ENCODE measurements at places on chromosomes 2 and 18.

- DNase-seq = no peak
Measured at GRCh38 chr2:215328066-215328465, 16.2 kb downstream of the ATIC start.

DNA sequence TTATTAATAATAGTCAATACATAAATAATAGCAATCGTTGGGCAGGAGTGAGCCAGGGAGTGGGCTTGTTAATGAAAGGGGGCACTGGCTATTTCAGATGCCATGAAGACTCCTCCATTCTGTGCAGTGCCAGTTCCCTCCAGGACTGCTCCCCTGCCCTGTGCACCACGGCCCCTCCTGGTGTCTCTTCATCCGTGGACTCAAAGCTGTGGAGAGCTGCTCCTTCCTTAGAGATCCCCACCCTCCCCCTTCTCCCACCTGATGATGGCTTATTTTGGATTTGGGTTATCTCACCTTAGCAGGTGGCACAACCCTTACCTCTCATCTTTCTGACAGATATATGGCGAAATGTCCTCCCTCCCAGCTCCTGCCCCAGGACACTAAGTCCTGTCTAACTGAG, 3.1 kb upstream of the CELF4 start:
- no peak for DNase-seq

DNA sequence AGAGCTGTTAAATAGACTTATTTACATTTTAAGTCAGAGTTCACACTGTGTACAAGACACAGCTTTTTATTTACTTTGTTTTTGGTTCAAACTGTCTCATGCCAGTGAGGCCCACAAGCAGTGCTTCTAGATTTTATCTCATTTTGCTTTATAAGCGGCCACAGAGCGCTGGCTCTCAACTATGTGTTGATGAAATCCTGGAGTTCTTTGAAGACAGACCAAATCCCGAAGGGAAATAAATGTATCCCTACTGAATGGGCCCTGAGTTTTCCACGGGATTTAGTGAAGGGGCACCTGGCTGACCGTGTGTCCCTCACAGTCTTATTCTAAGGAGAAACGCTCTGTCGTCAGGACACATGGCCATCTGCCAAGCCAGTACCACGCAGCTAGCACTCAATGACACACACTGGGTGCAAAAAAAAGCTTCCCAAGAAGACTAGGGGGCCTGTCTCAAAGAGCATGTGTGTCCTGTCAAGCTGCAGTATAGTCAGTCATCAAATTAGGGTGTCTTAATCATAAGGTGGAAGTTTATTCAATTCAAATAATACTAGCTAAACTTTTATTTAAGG, 23.4 kb downstream of the LYPD1 start:
- DNase-seq = no peak

- DNase-seq = peak; percentile 78
Measured at GRCh38 chr2:237122214-237122666, 36.6 kb downstream of the COPS8 start.

- DNase-seq = no peak
Measured at GRCh38 chr2:75729861-75730260, 19.1 kb upstream of the GCFC2 start.

DNA sequence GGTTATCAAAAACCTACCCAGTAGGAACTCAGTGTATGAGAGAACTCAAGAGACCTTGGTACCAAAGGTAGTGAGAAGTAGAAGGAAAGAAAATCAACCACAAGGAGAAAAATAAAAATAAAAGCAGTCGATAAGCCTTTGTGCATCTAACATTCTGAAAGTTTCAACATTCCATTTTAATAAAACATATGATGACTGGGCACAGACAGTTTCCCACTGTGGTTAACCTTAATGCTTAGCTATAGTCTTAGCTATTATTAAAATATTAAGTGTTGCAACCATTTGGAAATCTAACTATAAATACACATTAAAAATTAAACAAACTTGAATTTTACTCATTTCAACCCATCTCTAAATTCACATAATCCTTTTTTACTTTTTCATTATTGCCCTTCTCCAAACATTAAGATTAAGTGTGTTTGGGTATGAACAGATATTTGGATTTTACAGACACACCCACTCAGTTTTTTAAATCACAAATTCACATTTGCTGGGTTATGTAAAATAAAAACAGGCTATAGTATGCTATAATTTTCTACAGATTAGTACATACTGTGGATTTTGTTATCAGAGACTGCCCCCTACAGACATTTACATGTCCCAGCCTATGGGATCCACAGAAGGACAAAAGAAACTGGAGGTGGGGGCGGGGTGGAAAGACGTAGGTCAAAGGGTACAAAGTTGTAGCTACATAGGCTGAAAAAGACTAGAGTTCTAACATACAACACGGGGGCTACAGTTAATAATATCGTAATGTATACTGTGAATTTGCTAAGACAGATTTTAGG, 32.8 kb downstream of the SRBD1 start:
- no peak for DNase-seq

DNA sequence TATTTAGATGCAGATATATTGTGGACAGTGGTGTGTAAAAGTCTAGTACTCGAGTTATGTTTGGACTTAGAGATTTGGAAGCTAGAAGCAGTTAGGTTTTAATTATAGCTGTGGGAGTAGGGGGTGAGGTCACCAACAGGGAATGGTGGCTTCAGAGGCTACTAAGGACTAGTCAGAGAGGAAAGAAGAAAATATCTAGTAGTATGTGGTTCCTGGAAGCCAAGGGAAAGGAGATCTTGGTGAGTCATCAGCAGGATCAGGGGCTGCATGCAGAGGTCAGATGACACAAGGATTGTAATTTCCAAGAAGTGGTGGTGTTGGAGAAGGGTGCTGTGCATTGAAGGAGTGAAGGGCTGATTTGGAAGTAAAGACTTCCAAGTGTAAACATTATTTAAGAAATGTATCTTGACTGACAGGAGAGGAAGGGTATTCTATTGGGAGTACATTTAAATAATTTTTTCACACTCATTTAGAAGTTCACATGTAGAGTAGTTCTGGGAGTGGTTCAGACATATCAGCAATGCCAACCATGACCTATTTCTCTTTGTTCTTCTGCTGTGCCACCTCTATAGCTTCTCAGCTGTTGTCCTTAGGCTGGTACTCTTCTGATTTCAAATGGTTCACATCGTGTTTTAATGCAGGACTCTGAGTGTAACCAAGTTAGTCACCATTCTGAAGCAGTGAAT, 59.1 kb downstream of the ACSL3 start:
- DNase-seq = no peak

- no peak for DNase-seq
Measured at GRCh38 chr2:67416136-67416535, 19.0 kb downstream of the ETAA1 start.

DNA sequence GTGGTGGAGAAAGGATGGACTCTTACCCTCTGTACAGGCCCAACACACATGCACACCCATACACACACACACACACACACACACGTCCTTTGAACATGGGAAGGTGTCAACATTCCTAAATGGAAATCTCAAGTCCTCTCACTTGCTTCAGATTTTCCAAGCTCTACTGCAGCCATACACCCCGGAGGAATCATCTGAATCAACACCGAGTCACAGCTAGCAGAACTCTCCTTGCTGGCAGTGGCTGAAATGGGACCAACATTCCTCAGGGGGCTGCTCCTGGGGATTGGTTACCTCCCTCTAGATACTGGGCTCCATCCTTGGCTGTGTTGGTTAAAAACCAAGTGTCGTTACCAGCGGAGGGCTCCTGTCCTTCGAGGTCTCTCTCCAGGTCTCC, 112.7 kb downstream of the BCL11A start:
- no peak for DNase-seq

DNA sequence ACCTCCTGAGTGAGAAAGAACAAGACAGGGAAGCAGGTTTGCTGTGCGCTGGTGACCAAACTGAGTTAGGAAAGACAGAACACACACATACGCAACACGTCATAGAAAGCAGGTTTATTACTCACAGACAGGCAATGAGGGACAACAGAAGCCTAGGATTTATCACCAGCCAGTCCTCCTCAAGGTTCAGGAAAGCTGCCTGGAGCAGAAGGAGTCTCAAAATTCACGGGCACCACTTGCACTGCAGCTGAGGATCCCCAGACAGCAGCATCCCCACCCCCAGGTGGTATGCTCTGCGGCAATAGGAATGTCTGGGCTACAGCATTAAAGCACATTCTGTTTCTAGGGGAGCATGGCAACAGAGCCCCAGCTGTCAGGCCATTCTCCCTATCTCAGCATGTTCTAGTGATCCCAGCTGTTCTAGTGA, 284.4 kb upstream of the RGPD4 start:
- DNase-seq = no peak

DNA sequence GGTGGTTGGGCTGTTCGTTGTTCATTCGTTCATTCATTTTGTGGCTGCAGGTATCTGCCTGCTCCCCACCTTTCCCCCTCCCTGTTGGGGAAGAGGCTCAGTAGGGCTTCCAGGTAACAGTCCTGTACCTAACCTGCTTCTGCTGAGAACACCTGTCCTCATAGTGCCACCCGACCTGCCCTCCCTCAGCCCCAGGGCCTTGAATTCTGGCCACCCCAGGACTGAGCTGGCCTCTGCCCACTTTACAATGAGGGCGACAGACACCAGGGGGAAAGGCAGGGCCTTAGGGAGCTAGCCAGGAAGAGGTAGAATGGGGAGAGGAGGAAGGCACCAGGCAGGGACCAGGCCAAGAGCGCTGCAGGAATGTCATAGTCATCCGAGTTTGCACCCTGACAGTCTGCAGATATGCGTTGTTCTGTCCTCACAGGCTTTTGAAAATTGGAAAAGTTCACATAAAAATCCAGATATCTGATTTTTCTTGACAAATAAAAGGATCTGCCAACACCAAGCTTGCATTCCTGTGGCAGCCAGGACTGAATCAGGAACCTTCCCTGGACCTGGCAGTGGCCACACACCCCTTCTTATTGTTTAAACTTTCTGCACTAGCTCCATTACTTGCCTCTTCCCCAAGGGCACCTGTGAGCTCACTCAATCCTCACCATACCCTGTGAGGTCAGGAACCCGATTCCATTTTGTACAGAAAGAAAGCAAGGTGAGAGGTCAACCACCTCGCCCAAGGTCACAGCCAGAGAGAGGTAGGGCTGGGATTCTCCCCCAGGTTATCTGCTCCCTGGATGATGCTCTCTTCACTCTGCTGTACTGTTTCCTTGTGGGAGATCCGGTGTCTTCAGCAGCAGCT, 35.3 kb upstream of the MRPL33 start:
- no peak for DNase-seq

- no peak for DNase-seq
Measured at GRCh38 chr18:29226213-29226612, 1049.3 kb upstream of the CDH2 start.

DNA sequence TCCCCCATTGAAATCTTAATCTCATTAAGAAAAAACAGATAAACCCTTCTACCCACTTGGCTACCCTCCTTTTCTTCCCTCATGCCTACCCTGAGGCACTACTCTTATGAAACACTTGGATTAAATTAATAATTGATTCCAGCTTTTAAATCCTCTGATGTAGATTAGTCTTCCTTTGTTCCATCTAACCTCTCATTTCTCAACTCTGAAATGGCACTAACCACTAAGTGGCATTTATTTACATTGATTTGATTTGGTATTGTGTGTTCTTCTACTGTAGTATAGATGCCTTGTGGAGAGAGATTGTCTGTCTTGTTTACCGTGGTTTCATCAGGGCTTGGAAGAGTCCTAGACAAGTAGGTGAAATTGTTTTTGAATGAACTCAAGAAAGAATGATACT, 26.7 kb downstream of the ITGA4 start:
- DNase-seq = no peak

DNA sequence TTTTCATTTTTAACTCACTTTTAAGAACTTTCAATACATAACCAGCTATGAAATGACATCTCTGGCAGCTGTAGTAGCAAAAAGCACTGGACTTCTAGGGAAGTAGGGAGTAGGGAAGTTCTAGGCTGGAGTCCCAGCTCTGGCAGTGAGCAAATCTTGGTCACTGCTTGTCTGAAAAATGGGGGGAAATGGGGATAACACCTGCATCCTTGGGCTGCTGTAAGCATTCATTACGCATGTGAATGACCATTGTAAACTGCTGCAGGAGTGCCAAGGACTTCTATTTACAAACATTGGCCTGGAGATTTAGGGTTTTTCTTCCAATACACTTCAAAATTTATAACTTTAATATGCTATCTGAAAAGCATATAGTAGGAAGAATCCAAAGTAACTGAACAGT, 972 bp upstream of the MPP4 start:
- DNase-seq = no peak
